Activated CD4-positive, alpha-beta T cell treated with anti-CD3 and anti-CD28 coated beads, Interleukin-2, Interleukin-4, amounts not matched to agents 100 ng/mL and 50 ng/mL, durations not matched to agents 16 hours and 8 hours (primary cell): ENCODE measurements at places on chromosomes 2 and 18.
A peak's percentile ranks its signal among the peaks of the same experiment; 100 is the strongest.

- no peak for DNase-seq
These were observed 143.4 kb upstream of the SMAD7 start for GRCh38 chr18:49094136-49094535.

DNA sequence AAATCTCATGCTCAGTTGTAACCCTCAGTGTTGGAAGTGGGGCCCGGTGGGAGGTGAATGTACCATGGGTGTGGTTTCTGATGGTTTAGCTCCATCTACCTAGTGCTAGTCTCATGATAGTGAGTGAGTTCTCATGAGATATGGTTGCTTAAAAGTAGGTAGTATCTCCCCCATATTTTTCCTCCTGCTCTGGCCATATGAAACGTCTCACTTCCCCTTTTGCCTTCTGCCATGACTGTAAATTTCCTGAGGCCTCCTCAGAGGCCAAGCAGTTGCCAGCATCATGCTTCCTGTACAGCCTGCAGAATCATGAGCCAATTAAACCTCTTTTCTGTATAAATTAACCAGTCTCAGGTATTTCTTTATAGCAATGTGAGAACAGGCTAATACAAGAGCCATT, 62.8 kb upstream of the RNF152 start:
- no peak for DNase-seq

DNA sequence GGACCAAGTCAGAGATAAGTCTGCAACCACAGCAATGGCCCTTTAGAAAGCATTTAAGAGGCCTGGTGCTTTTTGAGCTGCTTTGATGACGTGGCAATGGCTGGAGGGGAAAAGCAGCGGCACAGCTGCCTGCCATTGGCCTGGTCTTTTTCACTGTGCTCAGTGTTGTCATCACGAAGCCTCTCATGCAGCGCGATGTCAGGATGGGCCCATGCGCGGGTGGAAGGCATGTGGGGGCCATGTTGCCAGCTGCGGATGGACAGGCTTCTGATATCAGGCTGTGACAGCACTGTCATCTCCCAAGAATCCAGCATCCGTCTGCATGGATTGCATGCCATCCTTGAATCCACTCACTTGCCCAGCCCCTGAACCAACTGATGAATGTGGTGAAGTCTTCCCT, 204.5 kb downstream of the ACKR3 start:
- DNase-seq, result no peak

DNA sequence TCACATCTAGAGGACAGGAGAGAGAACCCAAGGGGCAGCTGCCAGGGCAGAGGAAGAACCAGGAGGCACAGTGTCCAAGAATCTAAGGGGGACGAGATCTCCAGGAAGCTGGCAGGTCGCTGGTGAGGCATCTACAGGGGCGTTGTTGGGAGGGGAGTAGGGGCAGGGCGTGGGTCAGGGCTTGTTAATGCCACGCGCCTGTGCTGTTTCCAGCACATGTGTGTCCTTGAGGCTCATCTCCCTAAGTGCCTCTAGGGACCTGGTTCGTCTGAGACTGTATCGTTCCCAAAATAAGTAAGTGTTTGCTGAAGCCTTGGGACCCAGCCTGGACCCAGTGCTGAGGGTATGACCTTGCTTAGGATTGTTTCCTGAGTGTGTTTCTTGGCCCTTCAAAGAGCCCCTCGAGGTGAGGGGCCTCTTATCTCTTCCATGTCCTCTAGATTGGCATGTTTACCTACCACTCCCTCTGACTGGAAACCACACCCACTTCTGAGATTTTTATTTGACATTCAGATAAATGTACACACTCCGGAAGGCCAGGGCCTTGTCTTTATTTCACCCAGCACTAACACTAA, 22.2 kb downstream of the HK2 start:
- DNase-seq, result no peak

GRCh38 chr2:152415231-152415642, 80.3 kb downstream of the FMNL2 start:
- DNase-seq, result peak; percentile 67

GRCh38 chr2:118325321-118325955, 237.2 kb downstream of the INSIG2 start:
- no peak for DNase-seq

DNA sequence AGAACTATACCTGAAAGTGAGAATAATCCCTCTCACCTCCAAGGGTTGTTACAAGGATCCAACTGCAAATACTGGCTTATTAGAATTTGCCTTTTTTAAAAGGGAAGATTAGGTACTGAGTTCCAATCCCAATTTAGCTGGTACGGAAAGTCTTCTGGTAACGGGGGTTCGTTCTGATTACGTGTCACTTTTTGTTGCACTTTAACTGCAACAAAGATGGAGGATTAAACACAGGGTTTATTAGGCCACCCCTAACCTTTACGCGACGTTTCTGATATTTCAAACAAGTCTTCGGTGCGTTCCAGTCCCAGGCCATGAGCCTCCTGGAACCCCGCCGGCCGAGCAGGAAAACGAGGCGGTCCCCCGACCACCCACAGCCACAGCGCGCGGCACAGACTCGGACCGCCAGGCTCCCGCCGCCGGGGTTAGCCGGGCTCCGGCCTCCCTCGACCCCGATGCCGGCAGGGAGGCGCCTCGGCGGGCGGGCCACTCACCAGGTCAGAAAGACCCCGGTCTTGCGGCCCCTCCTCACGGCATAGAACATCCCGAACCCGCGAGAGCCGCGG, 411 bp downstream of the RNASEH1 start:
- no peak for DNase-seq

- DNase-seq, result no peak
These were observed 13.2 kb downstream of the SPATS2L start for GRCh38 chr2:200319548-200320337.

- DNase-seq, result no peak
These were observed 777 bp downstream of the GALNT3 start for GRCh38 chr2:165793161-165793778.

DNA sequence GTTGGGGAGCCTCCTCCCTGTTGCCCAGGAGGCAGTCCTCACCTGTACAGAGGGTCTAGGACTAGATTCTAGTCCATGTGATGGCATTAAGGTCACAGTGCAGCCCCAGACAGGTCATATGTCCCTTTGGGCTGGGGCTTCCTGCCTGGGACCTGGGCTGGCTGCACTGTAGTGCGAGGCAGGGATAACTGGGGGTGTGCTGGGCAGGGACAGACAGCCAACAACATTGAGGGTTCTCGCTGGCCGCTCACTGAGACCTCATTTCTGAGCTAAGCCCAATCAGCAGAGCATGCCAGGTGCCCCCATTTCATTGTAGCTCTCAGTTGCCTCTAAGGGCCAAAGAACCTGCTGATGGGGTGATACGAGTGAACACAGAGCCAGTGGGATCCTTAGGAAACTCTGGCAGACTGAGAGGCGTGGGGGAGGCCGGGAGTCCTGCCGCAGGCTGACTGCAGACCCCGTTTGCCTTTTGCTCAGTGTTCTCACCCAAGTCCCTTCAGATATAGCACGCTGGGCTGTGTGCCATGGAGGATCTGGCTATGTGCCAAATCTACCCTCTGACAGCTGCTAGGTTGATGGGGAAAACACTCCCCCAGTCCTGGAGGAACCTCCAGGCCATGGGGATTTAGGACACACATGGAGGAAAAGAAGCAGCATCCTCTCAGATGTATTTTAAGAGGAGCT, 51.9 kb downstream of the DYSF start:
- DNase-seq, result no peak

GRCh38 chr2:203279288-203279687, 40.5 kb downstream of the CYP20A1 start:
- DNase-seq, result no peak

- peak; percentile 80 for DNase-seq
These were observed 69.1 kb downstream of the PHLPP1 start for GRCh38 chr18:62784338-62784965.

- no peak for DNase-seq
These were observed 43.2 kb upstream of the ORC2 start for GRCh38 chr2:201006704-201007103.

DNA sequence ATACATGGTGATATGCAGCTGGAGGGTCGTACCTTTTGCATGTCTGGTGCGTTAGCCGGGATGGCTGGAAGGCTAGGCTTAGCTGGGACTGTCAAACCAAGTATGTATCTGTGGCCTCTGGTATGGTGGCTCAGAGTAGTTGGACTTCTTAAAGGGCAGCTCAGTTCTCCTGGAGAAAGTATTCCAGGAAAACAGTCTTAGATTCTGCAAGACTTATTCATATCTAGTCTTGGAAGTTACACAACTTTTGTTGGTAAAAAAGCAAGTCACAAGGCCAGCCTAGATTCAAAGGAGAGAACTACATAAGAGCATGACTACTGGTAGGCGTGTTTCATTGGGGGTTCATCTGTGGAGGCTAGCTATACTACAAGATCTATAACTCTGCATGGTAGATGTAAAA, 45.5 kb downstream of the EML4 start:
- DNase-seq, result no peak

DNA sequence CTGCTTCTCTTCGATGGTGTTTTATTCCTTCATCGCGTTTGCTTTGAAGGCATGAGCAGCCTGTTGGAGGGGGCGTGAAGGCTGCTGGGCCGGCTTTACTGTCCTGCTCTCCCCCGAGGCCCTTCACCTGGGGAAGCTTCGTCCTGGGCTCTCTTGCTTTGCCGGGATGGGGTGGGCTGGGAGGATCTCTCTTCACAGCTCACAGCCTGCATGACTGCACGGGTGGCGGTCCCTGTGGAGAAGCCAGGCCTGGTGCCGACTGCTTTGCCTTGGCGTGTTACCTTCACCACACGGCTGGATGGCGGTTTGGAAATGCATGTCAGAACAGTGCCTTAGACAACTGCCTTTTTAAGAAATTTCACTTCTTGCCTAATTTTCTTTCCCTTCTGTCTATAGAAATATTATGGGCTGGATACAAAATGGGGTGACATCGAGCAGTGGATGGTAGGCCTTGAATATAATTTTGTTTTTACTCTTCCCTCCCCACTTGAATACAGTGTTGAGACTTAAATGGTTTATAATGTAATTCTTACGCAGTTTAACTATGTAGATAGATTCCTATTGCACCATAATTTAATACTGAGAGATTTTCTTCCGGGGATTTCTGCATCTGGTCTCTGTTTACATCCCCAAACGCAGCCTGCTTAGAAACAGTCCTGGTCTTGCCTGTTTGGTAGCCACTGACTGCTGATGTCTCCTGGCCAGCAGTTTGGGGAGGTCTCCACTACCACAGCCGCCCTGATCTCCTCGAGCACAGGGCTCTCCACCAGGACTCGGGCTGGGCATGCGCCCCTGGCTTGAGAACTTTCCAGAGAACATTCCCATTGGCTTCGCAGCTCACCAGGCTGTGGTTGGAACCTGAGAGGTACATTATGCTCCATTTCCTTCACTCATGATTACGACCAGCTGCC, 81.0 kb upstream of the RBM44 start:
- no peak for DNase-seq

DNA sequence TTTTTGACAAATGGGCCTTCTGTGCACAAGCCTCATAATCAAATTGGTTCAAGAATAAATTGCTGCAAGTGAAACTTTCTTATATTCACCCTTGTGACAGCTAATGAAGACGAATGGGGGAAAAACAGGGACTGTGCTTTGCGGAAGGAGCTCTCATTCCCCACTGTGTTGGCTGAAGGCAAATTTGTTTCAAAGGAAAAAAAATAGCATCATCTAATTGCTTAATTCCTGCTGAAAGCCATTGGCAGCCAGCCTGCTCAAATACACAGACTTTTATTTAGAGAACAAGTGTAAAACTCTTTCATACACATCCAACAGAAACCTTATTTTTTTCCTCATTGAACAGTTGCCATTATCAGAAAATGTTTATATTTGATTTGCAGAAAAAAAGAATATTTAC, 172.3 kb downstream of the ARL6IP6 start:
- no peak for DNase-seq

- peak; percentile 78 for DNase-seq
These were observed 8.4 kb upstream of the HNRNPLL start for GRCh38 chr2:38610851-38611801.

GRCh38 chr2:158291544-158292180, 164.9 kb downstream of the CCDC148 start:
- DNase-seq, result no peak

DNA sequence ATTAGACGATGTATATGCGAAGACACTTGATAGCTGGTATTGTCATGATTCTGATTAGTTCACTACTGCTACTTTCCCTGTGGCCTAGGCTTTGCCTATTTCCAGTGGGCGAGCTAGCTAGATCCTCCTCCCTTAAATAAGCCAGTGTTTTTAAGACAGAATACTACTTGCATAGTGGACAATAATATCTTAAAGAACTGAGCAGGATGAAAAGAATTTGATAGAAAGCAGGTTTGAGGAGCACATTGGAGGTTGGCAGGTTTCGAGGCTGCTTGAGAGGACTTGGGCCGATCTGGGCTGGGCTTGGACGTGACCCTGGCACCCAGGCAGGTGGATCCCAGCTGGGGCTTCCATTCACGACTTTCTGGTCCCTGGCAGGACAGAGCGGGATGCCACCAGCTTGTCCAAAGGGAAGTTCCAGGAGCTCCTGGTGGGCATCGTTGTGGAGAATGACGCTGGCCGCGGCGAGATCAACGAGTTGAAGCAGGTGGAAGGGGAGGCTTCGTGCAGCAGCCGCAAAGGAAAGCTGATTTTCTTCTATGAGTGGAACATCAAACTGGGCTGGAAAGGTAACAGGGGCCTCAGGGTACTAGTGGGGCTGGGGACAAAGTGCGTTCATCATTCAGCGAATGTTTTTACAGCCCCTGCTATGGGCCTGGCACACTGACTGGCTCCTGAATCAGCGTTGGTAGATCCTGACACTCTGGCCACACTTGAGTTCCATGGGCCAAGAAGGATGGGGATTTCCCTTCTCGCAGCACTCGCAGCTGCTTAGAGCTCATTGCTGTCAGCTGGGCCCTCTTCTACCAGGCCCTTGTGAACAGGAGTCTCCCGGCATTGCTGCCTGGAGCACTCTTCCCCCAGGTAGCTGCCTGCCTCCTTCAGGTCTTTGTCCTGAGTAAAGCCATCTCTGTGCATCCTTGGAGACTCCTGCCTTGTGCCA, 16.9 kb downstream of the C2orf74 start:
- peak; percentile 25 for DNase-seq

- no peak for DNase-seq
These were observed 4.0 kb upstream of the FAM124B start for GRCh38 chr2:224405841-224406370.

- DNase-seq, result peak; percentile 9
These were observed 69.7 kb upstream of the NRP2 start for GRCh38 chr2:205612636-205613035.

- no peak for DNase-seq
These were observed 287.4 kb downstream of the PRKCE start for GRCh38 chr2:45938649-45939511.

GRCh38 chr18:24068945-24069693, 54.6 kb downstream of the TTC39C start:
- no peak for DNase-seq

GRCh38 chr18:67672716-67673115, 156.2 kb upstream of the DSEL start:
- no peak for DNase-seq

- no peak for DNase-seq
These were observed 71.8 kb downstream of the NUP35 start for GRCh38 chr2:183195998-183196409.

- peak; percentile 54 for DNase-seq
These were observed 57.5 kb downstream of the SLC35F5 start for GRCh38 chr2:113698892-113699447.

DNA sequence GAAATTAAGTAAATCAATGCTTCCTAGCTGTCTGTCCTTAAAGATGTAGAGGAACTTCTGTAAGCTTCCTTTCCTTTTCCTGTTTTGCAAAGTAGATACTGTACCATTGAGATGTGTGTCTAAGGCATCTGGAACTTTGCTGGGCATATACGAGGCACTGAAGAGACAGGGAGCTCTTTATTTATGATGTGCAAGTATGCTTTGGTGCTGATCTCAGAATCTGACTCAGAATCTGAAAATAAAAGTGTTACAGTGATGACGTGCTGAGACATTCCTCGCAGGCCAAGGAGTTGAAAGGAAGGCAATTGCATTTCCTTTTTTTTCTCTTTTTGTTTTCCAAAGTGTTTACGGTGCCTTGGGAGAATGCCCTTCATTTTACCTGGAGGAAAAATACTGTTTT, 230.9 kb upstream of the RGPD4 start:
- DNase-seq, result no peak
